ENCODE measurements at places on chromosomes 12 and 14.

DNA sequence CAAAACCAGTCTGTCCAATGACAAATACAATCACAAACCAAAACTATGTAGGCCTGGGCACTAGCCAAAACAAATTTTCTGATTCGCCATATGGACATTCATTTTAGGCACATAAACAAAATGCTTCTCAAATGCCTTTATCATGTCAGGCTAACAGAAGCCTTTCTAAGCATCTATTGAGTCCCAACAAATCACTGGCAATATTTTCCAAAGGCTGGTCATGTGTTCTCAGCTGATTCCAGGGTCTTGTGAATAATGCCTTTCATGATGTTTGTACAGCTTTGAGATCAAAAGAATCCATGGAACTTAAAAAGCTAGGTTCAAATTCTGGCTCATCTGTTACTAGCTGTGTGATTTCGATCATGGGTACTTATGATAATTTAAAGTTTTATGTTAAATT is 16.1 kb downstream of the FSCB start:
- DNase-seq, result no peak

- no peak for DNase-seq
Measured at GRCh38 chr14:92959761-92960680, 37.1 kb downstream of the CHGA start.

DNA sequence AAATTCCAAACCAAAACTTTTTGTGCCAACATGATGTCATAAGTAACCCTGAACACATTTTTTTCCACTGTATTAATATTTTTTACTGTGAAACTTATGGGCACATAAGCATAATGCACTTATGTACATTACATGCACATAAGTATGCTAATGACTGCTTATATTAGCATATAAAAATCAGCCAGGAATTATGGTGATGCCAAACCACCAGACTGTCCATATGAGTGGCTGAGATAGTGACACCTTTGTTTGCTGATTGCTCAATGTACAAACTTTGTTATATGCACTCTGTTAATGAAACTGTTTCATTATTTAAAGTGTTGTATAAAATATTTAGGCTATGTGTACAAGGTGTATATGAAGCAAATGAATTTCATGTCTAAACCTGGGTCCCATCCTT is 32.3 kb downstream of the USP44 start:
- no peak for DNase-seq

- no peak for DNase-seq
Measured at GRCh38 chr14:74829251-74829650, 46.7 kb downstream of the PROX2 start.

- no peak for DNase-seq
Measured at GRCh38 chr14:99272899-99273765, 1.1 kb upstream of the BCL11B start.

DNA sequence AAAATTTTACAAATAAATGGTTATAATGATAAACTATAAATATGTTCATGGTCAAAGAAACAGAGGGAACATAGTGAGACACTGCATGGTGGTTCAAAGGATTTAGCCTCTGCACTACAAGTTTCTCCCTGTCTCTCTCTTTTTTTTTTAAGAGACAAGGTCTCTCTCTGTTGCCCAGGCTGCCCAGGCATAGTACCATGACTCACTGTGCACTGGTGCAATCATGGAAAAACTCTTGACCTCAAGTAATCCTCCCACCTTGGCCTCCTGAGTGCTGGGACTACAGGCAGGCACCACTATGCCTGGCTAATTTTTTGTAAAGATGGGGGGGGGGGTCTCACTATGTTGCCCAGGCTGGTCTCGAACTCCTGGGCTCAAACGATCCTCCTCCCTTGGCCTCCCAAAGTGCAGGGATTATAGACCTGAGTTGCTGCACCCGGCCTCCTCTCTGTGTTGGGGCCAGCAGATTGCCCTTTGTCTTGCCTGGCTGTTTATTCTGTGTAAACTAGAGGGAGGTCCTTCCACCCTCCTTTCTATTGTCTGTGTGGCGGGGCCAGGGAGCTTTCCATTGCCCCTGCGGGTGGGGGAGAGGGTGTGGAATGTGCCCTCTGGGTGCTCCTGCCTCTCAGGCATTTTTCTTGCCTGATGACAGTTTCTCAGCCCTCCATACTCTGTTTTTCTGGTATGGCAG is 22.1 kb downstream of the MTHFD1 start:
- no peak for DNase-seq

DNA sequence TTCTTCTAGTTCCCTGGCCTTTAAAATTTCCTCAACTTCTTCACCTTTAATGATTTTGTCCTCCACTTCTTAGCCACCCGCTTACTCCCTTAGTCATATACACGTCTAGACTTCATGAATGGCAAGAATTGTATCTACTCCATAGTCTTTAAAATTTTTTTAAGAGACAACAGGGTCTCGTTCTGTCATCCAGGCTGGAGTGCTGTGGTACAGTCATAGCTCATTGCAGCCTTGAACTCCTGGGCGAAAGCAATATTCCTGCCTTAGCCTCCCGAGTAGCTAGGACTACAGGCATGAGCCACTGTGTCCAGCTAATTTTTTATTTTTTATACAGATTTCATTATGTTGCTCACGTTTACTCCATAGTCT is 47.9 kb downstream of the BBS10 start:
- DNase-seq, result no peak

- no peak for DNase-seq
Measured at GRCh38 chr14:77248666-77249065, 22.3 kb downstream of the NGB start.
